ENCODE measurements at places on chromosomes 4 and X.

- no peak for DNase-seq
These were observed 131.3 kb downstream of the FHDC1 start for GRCh38 chr4:153067376-153067775.

DNA sequence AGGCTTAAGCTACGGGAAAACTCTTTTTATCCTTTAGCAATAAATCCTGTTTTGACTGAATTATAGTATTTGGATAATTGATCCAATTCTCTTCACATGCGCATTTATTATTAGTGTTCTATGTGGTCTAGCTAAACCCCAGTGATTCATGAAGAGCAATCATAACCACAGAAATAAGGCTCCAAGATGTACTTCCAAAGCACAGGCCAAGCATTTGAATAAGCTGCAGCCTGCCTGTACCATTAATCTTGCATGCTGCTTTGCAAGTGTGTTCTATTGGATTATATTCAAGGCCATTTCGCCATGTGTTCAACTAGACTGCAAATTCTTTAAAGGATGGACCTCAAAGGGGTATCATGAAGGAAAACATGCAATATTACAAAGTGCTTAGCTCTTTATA is 385.2 kb upstream of the FAT1 start:
- DNase-seq = no peak

GRCh38 chr4:138327338-138327737 is 85.2 kb upstream of the SLC7A11 start:
- DNase-seq = no peak

- no peak for DNase-seq
These were observed 20.4 kb upstream of the MAPK10 start for GRCh38 chr4:86380181-86380724.

DNA sequence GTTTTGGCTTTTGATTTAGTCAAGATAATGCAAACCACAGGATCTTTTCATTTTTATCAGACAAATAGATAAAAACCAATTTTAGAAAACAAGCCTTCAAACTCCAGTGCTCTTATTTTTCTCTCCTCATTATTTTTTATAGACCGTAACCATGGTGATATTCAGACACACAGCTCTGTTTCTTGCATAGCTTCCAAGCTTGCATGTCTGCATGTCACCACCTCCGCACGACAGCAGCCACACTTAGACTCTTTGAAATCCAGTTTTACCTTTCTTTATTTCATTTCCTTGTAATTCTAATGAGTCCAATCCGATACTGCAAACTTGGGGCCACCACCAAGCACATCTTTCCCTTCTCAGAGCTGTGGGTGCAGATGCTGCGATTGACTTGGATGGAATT is 94.3 kb upstream of the GPM6A start:
- no peak for DNase-seq

DNA sequence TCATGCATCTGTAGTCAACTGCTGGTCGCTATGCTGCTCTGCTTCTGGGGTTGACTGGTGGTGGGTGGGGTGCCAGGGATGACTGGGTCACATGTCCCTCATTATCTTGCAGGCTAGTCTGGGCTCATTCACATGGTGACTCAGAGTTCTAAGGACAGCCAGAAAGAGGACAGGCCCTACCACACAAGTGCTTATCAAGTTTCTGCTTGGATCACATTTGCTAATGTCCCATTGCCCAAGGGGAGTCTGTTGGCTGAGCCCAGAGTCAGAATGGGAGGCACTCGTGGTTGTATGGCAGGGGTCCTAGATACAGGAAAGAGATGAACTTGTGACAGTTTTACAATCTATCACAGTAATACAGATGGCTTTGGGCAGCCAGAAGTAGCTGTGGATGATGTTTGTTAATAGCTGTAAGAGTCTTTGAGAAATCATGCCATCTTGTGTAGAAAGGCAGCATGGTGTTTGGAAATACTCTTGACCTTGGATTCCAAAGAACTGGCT is 221.3 kb downstream of the GPAT3 start:
- DNase-seq = no peak

GRCh38 chrX:65528705-65529340 is 5.8 kb downstream of the LAS1L start:
- DNase-seq = peak; percentile 41

GRCh38 chr4:99855678-99856077 is 38.5 kb downstream of the LAMTOR3 start:
- DNase-seq = peak; percentile 51

DNA sequence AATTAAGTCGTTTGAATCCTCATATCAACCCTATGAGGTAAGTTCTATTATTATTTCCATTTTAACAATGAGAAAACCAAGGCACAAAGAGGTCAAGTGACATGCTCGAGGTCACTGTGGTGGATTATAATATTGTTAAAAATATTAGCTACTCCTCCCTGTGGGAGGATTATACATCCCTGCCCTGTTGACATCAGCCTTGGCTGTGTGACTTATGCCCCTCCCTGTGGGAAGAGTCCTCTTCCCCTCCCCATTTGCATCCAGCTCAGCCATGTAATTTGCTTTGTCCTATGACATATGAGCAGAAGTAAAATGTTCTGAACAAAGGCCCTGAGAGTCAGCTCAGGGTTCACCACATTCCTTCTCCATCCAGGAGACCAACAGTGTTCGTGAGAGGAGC is 152.7 kb upstream of the ZIC3 start:
- no peak for DNase-seq

- no peak for DNase-seq
These were observed 3.4 kb downstream of the CPLX1 start for GRCh38 chr4:822361-823175.

- DNase-seq = no peak
These were observed 27.9 kb upstream of the AMELX start for GRCh38 chrX:11265352-11265751.

DNA sequence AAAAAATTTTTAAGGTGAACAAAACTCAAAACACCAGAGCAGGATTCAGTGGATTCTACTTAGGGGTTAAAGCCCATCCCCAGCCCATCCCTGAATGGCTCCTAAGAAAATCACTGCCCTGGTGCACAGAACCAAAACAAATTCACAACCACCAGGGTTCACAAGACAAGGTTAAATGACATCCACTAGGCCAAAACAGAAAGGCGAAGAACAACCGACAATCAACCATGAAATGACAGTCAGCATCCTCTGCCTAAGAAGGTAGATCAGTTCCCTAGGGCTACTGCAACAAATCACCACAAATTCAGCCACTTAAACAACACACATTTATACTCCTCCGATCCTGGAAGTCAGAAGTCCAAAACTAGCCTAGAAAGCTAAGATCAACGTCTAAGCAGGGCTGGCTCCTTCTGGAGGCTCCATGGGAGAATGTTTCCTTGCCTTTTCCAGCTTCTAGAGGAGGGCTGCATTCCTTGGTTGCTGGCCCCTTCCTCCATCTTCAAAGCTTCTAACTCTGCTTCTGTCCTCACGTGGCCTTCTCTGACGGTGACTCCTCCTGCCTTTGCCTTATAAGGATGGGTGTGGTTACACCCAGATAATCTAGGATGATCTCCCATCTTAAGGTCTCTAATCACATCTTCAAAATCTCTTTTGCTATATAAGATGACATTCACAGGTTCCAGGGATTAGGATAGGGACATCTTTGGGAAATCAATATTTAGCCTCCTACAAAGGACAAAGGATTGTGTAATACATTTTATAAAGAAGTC is 1.8 kb downstream of the CCNQ start:
- no peak for DNase-seq

- no peak for DNase-seq
These were observed 36.0 kb upstream of the ASMTL start for GRCh38 chrX:1488745-1489144.

DNA sequence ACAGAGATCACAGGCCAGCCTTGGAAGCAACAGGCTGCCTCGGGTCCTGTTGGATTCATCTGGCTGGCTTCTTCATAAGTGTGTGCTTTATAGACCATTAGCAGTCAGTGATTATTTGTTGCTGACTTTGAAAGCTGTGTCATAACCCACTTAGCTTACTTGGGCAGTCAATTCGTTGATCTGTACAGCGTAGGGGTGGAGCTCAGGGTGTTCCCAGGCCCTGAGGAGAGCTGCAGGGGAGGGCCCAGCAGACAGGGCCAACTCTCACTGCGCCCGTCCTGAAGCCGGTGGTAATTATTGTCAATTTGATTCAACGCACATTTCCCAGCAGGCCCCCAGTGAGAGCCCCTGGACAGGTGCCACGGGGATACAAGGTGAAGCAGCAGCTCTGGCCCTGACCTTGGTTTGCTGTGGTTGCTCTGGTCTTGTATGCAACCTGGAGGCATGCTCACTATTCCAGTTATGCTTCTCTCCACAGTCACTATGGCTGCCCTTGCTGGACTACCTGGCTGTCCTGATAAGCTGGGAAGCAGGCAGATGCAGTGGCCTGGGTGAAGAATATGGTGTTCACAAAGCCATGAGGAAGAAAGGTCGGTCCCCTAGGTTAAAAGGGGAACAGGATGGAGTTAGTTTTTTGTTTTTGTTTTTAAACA is 40.1 kb upstream of the HMGB3 start:
- DNase-seq = no peak

GRCh38 chr4:155982736-155983385 is 29.2 kb upstream of the CTSO start:
- no peak for DNase-seq

GRCh38 chr4:164261831-164262230 is 492.1 kb upstream of the SMIM31 start:
- DNase-seq = no peak

GRCh38 chr4:181416966-181417365 is 826.2 kb upstream of the TENM3 start:
- DNase-seq = no peak

DNA sequence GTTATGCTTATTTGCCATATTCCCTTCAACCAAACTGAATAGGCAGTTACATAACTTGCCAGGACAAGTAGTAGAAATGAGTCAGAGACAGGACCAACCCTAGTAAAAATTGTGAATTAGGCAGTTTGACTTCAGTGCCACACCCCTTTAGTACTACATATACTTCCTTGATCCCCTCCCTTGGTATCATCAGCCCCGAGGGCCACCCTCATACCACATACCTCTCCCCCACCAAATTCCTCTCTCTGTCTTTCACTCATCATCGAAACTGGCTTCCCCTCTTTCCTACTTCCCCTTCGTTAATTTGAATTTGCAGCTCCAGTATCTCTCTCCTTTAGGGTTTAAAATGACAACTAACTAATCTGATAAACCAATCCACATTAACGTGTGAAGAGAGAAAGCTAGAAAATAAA is 7.9 kb upstream of the PTPN13 start:
- no peak for DNase-seq

DNA sequence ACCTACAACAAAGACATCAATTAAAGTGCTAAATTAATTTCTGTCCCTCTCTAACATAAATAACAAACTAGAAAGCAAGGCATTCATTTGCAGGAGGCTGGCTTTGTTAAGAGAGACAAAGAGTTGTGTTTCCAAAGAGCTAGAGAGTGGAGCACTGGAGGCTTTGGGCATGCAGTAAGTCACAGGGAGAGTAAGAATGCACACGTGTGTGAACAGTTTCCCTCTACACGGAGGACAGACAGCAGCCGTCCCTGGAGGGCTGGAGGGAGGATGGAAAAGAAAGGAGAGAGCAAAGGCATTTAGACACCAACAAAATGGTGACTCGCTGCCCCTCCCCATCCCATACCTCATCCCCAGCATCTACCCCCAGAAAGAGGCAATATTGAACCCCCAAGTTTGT is 20.4 kb upstream of the DCHS2 start:
- no peak for DNase-seq

GRCh38 chrX:30822764-30823163 is 66.3 kb downstream of the TAB3 start:
- DNase-seq = no peak

DNA sequence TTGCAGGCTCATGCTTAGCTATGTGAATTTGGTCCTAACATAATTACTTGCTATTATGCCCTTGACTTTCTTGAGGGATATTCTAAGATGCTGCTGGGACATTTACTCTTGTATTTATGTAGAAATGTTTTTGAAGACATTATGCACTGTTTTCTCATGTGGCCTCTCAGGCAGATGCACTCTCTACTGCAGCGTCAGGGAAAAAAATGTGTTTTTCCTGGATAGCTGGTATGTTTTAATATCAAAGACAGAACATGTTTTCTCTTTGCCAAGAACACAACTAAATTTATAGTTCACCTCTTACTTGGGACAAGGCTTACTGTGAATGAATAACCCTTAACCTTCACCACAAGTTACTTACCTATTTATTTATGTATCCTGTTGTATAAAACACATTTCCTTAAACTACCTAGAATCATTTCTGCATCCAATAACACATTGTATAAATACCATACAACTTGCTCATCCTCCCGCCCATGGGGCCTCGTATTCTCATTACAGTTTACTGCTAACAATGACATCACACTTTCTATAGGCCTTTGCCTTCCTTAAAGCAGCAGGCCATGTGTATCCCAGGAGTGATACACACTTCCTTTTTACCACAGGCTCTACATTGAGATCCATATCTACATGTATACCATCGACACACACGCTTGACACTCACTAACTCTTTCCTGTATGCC is 178.7 kb downstream of the SLIT2 start:
- DNase-seq = no peak

- no peak for DNase-seq
These were observed 43.7 kb downstream of the LDOC1 start for GRCh38 chrX:141133272-141133671.

DNA sequence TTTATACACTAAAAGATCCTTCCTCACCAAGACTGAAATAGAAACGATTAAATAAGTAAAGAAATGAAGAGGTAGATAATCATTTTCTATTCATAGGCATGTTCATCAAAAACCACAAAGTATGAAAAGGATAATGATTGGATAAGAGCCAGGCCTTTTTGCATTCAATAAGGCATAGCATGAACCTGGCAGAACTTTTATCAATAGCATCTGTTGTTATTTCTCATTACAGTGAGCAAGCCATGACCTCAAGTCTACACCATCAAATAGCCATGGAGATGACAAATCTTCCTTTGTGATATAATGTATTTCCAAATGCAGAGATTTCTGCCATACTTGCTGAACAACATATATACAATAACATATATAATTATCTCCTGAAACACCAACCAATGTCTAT is 206.0 kb upstream of the SLC7A11 start:
- no peak for DNase-seq

GRCh38 chr4:89357340-89357739 is 49.7 kb upstream of the GPRIN3 start:
- no peak for DNase-seq

DNA sequence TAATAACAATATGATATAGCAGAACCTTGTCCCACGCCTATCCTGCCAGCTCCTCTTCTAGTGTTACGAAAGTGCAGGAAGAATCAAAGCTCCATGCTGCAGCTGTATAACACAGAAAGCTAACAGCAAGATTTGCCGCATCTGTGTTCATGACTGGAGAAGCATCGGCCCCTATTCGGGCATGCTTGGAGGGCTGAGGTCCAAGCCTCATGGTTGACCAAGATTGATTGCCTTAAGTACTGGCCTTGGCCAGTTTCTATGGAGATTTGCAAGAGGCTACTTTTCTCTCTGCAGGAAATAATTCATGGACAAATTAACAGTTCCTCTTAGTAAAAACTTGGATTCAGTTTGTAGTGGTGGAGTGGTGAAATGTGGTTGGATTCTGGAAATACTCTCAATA is 12.9 kb upstream of the NDP start:
- no peak for DNase-seq

- DNase-seq = no peak
These were observed 26.9 kb downstream of the GK2 start for GRCh38 chr4:79381161-79381560.

All from activated CD4-positive, alpha-beta T cell treated with anti-CD3 and anti-CD28 coated beads, Interleukin-2, amount 10 ng/mL, durations not matched to agents 7 days and 5 days (primary cell).